ENCODE measurements at places on chromosomes 1 and 21.
A peak's percentile ranks its signal among the peaks of the same experiment; 100 is the strongest.

DNA sequence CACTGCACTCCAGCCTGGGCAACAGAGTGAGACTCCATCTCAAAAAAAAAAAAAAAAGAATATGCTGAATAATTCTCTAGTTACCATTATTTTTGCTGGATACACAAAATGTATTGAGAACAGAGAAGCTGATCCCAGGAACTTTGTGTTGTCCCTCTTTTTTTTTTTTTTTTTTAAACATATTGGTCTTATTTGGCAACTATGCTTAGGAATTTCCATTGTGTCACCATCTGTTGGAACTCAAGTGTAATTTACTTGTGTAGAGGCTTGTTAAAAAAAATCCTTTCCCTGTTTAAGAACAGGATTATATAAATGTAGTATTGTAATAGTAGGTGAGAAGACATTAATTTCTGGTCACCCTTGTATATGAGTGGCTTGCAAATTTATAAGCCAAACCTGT lies 28.6 kb downstream of the CAMSAP2 start:
- no peak for DNase-seq

GRCh38 chr1:84152649-84153056 lies 8.6 kb downstream of the PRKACB start:
- no peak for DNase-seq

- DNase-seq, result no peak
Observed at GRCh38 chr1:115266729-115267421, 71.2 kb downstream of the NGF start.

DNA sequence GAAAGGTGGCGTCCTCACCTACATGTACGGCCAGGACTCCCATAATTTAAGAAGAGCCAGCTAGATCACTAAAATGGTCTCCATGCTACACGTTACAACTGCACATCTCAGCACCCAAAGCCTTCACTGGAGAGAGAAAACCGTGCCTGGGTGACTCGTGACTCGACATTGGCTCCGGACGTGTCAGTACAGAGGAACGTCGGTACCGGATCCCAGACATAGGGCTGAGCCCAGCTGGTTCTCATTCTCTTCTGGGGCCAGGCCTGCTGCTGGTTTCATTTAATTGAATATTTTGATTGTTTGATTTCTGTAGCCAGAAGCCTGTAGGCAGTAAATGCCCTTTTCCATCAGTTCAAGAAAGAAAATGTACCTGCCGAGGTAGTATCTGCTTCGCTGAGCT lies 93.1 kb downstream of the HHIPL2 start:
- no peak for DNase-seq

- no peak for DNase-seq
Observed at GRCh38 chr1:185404291-185404690, 87.2 kb upstream of the IVNS1ABP start.

DNA sequence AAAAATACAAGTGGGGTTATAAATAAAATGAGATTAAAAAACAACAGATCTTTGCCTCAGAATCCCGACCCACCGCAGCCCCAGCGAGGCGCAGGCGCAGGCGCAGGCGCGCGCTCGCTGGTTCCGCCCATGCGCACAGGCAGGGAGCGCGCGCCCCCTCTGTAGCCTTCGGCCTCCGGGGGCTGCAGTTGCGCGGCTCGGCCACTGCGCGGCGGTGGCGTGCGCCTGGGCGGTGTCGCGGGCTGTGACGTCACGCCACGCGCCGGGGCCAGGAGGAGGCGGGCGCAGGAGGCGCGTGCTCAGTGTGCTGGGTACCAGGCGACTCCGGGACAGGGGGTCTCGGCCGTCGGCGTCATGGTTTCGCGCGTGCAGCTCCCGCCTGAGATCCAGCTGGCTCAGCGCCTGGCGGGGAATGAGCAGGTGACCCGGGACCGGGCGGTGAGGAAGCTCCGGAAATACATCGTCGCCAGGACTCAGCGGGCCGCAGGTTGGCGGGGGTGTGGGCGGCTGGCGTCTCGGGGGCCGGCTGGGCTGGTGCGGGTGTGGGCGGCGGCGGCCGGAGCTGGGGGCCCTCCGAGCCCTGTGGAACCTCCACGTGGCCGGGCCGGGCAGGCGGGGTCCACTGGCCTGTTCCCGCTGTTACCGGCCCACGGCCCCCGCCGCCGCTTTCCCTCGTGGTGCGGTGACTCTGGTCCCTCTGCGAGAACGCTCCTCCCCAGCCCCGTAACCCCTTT lies at the start of gene RRP1:
Gene RRP1, plus strand, starts transcription at position 302 of the 734 bp plus-strand sequence. Its CDS starts 53 bp downstream, at position 355.
- DNase-seq, result peak; percentile 71

- DNase-seq, result no peak
Observed at GRCh38 chr1:112929979-112930378, 26.0 kb downstream of the SLC16A1 start.

- no peak for DNase-seq
Observed at GRCh38 chr1:92736395-92736794, 48.5 kb downstream of the EVI5 start.

- no peak for DNase-seq
Observed at GRCh38 chr1:170064821-170065220, 9.7 kb downstream of the KIFAP3 start.

- DNase-seq, result no peak
Observed at GRCh38 chr1:22763487-22764200, 53.0 kb downstream of the EPHB2 start.

- no peak for DNase-seq
Observed at GRCh38 chr1:63475761-63476160, 47.3 kb downstream of the ITGB3BP start.

- no peak for DNase-seq
Observed at GRCh38 chr1:3581296-3582036, 29.8 kb downstream of the MEGF6 start.

DNA sequence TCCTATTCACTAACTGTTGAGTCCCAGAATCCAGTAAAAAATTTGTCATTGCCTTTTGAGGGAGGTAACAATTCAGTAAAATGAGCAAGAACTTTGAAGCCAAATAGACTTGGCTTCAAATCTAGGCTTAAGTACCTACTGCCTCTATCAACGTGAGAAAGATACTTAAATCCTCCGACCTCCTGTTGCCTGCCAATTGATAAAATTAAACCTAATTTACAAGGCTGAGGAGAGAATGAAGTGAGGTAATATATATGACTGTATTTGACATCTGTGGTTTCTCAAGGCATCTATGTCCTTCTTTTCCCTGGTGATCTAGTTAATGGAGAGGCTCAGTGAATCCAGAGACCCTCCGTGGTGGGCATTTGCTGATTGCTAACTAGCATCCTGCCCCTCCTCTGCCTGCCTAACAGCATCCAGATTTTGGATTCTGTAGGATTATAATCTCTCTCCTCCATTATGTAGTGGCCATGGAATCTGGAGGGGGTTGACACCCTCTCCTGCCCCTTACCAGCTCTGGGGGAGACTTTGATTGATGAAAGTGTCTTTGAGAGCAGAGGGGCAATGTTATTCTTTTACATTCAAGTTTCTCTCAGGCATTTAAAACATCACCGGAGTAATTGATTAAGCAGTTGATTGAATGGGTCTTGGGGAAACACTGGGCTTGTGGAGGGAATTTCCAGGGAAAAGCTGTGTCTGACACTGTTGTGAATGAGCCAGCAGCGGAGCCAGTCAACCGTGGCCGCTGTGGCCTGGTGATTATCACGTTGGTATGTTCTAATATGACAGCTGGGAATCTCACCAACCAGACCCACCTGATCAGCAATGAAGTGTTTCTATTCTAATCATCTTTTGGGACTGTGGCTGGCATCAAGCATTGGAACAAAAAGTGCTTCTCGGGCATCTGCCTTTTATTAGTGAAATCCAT lies 140.7 kb upstream of the FAM78B start:
- peak; percentile 85 for DNase-seq

DNA sequence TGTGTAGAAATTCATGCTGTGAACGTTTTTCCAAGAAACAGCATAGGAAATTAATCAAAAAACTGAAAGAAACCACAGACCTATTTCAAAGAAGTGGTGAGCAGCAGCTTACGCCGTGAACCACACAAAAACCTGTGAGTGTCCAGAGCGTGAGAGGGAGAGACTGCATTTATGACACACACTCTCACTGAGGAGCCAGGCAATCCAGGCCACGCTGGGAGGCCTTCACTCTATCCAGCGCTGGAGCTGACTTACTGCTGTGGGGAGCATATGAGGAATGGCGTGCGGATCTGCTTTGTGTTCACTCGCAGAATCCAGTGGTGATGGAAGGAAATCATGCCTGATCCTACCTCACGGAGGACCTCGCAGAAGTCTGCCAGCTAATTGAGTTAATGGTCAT lies 12.7 kb downstream of the ADAMTS1 start:
- DNase-seq, result no peak

- no peak for DNase-seq
Observed at GRCh38 chr1:218945050-218945449, 228.6 kb upstream of the LYPLAL1 start.

DNA sequence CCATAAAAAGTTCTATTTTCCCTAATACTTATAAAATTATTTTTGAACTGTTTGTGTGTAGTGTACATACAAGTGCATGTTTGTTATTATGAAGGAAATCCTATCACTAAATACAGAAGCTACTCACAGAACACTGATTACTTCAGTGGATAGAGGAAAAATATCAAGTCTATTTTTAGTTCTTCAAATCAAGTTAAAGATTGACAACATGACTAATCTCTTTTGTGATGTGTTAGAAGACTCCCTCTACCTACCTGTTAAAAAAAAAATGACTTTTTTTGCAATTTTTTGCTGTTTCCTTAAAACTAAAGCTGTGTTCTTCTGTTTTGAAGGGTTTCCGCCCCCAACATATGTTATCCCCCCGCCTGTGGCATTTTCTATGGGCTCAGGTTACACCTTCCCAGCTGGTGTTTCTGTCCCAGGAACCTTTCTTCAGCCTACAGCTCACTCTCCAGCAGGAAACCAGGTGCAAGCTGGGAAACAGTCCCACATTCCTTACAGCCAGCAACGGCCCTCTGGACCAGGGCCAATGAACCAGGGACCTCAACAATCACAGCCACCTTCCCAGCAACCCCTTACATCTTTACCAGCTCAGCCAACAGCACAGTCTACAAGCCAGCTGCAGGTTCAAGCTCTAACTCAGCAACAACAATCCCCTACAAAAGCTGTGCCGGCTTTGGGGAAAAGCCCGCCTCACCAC lies 45.5 kb downstream of the NCF2 start:
- peak; percentile 27 for DNase-seq

DNA sequence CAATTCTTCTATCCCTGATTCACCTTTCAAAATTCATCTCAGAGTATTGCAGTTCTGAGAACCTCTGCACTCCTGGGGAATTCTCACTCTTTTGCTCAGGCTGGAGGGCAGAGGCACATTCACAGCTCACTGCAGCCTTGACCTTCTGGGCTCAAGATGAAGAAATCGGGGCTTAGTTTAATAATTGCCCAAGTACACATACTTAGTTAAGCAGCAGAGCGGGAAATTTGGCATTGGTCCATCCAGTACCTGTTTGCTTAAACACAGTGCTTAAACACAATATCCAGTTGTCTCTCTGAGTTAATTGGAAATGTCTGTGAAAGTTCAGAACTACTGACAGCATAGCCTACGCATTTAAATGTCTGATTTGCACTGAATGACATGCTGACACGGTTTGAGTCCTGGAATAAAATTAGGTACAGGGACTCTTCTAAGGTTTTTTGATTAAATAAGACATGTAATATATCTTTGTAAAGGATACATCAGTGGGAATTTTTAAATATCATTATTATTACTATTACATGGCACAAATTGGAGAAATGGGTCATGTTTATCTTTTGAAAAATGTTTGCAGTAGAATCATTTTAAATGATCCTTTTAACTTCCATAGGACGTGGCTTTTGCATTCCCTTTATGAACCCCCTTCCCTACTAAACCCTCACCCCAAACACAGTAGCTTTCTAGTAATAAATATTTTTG lies 337.4 kb downstream of the SRGAP2C start:
- DNase-seq, result no peak

- DNase-seq, result no peak
Observed at GRCh38 chr21:42079008-42079938, 8.2 kb downstream of the UMODL1 start.

DNA sequence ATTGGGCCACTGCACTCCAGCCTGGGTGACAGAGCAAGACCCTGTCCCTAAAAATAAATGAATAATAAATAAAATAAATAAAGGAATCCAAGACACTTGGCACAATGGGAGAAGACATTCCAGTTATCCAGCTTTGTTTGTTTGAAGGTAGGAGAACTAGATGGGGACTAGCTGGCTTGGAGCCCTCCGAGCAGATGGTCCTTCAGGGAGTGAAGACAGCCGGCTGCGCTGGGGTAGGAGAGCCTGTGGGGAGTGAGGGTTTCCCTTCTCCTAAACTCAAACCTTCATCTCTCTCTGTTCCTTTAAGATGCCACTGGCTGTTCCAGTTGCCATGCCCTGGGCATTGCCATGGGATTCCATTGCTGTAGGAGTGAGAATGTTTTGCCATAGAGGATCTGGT lies 120.6 kb downstream of the NAV1 start:
- peak; percentile 66 for DNase-seq

DNA sequence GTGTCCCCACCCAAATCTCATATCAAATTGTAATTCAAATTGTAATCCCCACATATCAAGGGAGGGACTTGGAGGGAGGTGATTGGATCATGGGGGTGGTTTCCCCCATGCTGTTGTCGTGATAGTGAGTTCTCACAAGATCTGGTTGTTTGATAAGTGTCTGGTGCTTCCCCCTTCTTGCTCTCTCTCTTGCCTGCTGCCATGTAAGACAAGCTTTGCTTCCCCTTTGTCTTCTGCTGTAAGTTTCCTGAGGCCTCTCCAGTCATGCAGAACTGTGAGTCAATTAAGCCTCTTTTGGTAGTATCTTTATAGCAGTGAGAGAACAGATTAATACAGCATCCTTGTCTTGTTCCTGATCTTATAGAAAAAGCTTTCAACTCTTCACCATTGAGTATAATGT lies 6.5 kb upstream of the LRRC39 start:
- no peak for DNase-seq

GRCh38 chr1:147919896-147920295 lies 8.3 kb upstream of the GPR89B start:
- no peak for DNase-seq

GRCh38 chr21:34540206-34540605 lies 28.2 kb upstream of the KCNE1 start:
- no peak for DNase-seq

- DNase-seq, result no peak
Observed at GRCh38 chr1:182050481-182051448, 10.7 kb downstream of the ZNF648 start.

GRCh38 chr21:41858466-41859296 lies 20.5 kb downstream of the PRDM15 start:
- DNase-seq, result no peak

DNA sequence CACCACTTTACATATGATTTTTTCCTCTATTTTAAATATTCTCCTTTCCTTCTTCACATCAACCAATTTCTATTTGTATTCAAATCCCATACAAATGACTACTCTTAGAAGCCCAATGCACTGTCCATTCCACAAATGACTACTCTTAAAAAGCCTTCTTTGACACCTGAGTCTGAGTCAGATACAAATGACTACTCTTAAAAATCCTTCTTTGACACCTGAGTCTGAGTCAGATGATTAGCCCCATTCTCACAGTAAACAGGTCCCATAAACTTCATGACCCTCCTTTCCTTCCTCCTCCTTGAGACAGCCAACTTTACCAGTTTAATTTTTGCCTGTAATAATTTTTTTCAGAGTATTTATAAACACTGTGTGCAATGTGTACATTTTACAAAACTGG lies 231.3 kb upstream of the USP25 start:
- DNase-seq, result no peak

- no peak for DNase-seq
Observed at GRCh38 chr1:61641578-61642336, 83.2 kb downstream of the TM2D1 start.
